Right cardiac atrium (tissue), 5 donors: ENCODE measurements at places on chromosomes 7 and 10. TPM values are rescaled to one million over a fixed set of nuclear protein-coding genes. Genes with fewer than 3 reads are reported as not detected.

The ZNF479 gene
- total RNA-seq: not detected

The SORBS1 gene
- 511 TPM for total RNA-seq

DNA sequence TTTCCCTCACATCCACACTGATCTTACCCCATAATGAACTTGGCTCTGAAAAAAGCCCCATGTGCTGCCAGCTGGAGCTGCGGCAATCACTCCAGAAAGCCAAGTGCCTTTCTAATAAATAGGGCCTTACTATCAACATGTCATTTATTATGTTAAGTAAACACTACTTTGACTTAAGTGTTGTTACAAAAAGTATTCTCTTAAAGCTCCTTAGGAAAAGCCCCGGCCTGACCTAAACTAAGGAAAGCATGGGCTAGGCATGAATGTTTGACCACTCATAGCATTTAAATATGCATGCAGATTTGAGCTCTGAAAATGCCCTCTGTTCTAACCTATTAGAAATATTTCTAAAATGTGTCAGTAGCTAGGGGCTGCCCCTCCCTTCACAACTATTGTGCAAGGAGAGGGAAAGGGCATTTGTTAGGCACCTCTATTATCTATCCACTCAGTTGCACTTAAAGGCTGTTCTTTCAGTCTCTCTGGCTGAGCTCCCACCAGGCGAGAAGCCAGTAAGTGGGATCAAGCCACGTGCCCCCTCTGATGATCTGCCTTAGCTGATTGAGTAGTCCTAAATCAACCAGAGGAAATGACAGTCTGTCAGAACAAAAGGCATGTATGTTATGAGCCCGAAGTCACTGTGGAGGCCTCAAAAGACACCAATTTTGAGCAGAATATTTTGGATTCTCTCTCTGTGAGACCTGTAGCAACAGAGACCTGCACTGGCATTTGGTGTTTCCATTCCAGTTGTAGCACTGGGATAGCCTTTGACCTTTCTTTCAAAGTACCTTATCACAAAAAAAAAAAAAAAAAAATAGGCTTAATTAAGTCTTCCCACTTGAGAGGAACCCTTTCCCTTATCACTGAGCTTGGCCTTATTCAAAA lies 77.1 kb downstream of the ITGB8 start:
- DNase-seq: peak; percentile 90

DNA sequence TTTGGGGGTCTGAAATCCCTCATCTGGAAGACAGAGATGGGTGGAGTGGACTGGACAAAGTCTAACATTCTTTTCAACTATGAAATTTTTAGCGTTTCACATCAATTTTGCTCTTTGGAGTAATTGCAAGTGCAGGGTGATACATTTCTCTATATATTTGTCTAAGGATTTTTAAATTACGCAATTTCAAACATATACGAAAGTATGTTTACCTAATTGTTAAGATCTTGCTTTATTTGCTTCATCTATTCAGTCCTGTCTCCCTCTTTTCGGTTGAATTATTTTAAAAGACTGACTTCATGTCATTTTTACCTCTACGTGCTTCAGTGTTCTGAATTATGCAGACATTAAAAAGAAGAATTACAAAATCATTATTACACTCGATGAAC lies 101.9 kb upstream of the CREB5 start:
- no peak for DNase-seq

- no peak for DNase-seq
Measured at GRCh38 chr10:70621503-70622078, 19.1 kb upstream of the PRF1 start.

The ATXN7L1 gene
- total RNA-seq: 4.5 TPM

The ZNF488 gene
- not detected for total RNA-seq

DNA sequence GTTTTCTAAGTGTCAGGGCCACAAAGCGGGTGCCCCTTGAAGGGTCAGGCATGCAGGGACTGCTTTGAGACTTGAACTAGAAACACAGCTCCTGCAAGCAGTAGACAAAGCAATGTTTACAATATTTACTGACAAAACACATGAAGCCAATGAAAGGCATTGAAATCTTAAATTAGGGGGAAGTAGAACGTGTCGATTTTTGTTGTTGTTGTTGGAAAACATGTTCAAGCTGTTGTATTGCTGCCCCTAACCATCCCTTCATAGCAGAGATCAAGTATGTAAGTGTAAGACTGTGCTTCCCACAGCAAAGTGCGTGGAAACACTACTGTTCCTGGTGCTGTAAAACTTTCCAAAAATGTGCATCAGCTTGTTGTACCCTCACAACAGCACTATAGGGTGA lies 131.6 kb upstream of the MGMT start:
- no peak for DNase-seq

DNA sequence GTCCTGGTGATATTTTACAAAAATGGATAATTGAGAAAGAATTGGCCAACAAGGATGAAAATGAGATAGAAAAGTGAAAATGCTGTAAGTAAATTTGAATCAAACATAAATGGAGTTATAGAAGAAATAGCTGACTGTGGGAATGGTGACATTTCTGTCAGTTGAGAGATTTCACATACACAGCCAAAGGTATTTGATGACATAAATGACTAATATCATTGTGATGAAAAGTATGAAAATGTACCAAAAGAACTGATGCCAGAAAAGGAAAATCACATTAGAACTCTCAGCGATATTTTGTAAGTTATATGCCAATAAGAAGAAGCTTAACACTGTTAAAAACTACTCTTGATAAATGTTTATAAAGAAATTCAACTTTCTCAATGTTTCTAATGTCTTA lies 54.9 kb downstream of the TFPI2 start:
- no peak for DNase-seq

The GPR26 gene
- not detected for total RNA-seq

DNA sequence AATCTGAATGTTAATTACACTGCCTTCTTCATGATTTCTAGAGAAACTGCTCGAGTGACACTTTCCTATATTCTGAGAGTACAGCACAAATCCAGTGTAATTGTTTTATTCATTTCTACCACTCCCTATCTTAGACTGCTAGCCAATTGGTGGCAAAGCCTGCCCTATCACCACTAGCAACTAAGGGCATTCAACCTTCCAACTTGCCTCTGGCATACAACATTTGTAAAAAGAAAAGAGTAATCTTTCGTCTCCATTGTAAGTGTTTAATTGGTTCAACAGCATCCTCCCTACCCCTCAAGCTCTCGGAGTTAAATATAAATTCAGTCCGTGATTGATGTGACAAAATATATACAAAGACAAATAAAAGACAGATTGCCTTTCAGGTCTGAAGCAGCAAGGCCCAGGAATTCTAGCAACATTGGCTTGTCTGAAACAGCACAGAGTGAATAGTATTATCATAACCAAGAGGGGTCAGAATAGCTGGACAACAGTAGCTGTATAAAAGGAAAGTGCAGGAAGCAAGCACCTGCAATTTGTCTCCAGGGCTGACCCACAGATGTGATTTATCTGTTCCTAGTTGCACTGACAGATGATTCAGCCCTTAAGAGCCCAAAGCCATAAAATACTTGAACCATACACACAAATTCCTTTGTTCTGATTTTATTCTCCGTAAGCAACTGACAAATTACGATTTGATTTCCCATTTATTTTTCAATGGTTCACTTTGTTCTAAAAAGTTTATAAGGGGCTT lies 47.6 kb upstream of the ANKRD1 start:
- DNase-seq: no peak

- DNase-seq: no peak
Measured at GRCh38 chr7:142513178-142513955, 235.9 kb upstream of the PRSS1 start.

DNA sequence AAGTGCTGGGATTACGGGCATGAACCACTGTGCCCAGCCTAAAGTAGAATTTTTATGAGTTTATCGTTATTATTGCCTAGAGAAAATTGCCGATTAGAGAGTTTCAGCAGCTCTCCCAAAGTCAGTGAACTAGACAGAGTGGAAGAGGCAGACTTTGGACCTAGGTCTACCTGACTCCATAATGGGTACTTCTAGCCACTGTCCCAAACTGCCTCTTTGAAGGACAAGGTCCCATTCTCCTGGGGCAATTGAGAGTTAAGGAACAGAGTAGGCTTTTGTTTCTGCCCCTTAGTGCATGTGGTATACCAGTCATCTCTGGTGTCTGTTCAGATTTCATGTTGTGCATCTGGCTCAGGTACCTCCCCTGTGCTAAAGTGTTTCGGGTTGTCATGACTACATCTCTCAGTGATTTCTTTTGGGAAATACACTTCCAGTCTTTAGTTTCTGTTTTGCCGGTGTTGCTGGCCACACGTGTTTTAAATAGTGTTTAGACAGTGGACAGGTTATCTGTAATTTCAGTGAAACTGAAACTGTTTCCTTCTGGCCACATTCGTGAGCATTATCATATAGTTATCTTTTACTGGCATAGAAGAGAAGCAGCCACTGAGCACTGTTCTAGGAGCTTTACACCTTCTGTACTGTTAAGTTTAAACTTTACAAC lies 4.7 kb downstream of the TMEM236 start:
- no peak for DNase-seq

DNA sequence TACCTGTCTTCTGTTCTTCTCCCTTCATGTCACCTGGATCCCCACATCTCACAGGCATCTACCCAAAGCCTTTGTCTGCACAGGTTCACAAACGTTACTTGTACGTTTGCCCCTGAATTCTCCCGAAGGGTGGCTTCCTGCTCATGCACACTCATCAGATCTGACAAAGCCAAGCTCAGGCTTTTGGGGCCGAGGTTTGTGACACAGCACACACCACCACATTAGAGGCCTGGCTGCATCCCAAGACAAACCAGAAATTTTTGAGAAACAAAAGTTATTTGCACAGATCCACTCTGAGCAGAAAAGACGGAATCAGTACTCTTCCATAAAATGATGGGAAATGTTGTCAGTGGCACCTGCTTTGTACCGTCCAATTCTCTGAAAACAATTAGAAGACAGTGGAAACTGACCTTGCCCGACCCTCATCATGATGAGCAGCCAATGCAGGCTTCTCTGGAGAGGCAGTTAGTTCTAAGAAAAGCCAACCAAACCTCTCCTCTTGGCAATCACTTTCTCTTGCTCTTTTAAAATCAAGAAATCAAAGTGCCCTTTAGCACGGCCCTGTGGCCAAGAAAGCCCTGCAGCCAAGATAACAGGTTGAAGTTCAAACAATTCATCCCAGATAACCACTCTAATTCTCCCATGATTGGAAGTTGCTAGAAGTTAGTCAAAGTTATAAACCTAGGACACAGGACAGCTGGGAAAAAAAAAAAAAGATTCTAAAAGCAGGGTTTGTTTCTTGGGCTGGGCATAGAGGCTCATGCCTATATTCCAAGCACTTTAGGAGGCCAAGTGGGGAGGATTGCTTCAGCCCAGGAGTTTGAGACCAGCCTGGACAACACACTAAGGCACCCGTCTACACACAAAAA lies 13.6 kb upstream of the SVIL start:
- DNase-seq: no peak

GRCh38 chr10:75632805-75633462 lies 201.5 kb downstream of the LRMDA start:
- DNase-seq: peak; percentile 44

GRCh38 chr10:30935078-30935477 lies 96.6 kb downstream of the ZNF438 start:
- DNase-seq: no peak

The SDHAF3 gene
- total RNA-seq: 19.9 TPM

DNA sequence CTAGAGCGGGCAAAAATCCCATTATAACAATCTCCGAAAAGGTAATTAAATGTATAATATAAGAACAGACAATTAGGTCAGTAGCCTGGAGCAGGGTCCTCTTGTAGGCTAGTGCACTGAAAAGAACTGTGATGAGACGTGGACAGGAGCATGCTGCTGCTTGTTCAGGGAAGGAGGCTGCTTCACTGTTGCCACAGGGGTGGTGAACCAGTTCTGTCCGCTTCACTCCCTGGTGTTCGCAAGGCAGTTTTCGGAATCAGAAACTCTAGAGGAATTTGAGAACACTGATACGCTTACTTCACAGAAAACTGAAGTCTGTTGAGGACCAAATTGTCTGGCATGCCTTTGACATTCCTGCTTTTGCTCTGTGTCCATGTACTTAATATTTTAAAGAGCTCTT lies 17.4 kb downstream of the ZNRF2 start:
- DNase-seq: no peak

- no peak for DNase-seq
Measured at GRCh38 chr10:1650542-1651269, 86.6 kb downstream of the ADARB2 start.

GRCh38 chr10:32271617-32272016 lies 75.3 kb downstream of the EPC1 start:
- no peak for DNase-seq

DNA sequence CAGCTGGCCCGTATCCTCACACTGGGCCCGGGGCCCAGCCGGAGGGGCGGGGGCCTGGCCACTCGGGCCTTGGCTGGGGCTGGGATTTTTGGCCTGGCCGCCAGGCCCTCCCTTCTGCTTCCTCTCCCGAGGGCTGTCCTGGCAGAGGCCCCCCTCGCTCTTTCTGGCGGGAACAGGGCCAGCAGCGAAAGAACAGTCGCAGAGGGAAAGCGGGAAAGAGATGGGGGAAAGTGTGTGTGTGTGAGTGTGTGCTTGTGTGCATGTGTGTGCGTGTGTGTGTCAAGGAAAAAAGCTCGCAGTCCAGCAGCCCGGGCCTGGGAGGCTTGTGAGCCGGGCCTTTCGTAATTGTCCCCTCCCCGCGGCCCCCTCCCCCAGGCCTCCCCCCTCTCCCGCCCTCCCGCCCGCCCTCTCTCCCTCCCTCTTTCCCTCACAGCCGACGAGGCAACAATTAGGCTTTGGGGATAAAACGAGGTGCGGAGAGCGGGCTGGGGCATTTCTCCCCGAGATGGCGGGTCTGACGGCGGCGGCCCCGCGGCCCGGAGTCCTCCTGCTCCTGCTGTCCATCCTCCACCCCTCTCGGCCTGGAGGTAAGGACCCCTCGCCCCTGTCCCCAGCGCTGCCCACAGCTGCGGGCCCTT lies at the start of gene ELN:
Gene ELN (plus strand): TSS at position 491 of the 638 bp plus-strand sequence. CDS start 15 bp downstream, at position 506.
- DNase-seq: peak; percentile 97

DNA sequence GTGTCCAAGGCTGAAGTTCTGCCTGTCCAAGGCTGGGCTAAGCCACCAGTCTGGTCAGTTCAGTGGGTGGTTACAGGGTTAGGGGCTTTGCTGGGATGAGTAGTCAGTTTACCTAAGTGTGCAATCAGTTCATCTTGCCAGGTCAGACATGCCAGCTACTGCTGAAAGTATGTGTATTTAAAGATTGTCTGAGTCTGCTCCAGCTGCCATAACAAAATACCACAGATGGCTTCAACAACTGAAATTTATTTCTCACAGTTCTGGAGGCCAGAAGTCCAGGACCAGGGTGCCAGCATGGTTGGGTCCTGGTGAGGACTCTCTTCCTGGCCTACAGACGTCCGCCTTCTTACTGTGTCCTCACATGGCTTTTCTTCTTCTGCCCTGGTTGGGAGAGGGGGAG lies 52.4 kb upstream of the TNS3 start:
- DNase-seq: no peak

The FKBP9 gene
- 120 TPM for total RNA-seq

GRCh38 chr7:157431951-157432540 lies 95.2 kb downstream of the DNAJB6 start:
- peak; percentile 50 for DNase-seq

GRCh38 chr10:60870803-60871202 lies 73.2 kb downstream of the RHOBTB1 start:
- no peak for DNase-seq

DNA sequence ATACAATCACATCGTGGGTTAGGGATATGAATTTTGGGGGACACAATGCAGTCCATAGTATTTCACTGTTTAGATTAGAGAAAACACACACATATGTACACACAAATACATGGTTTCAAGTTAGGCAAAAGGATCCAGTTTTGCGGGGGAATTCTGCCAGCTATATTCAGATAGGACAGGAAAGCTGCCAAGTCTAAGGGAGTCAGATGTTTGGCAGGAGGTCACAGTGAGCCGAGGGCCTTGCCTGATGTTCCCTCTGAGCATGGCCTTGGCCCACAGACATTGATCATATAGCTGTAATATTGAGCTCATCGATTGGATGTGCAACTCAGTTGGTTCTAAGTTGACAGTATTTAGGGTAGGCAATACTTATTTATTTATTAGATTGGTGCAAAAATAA lies 122.8 kb downstream of the ADRA2A start:
- DNase-seq: no peak
